ENCODE measurements at places on chromosomes 5 and 9.

GRCh38 chr5:32263684-32264083 lies 49.1 kb downstream of the MTMR12 start:
- no peak for DNase-seq

- DNase-seq: no peak
These were observed 231.3 kb upstream of the SLC30A5 start for GRCh38 chr5:68862560-68862959.

GRCh38 chr5:66892716-66893115 lies 296.5 kb downstream of the MAST4 start:
- DNase-seq: no peak

- no peak for DNase-seq
These were observed 279.0 kb upstream of the TLE4 start for GRCh38 chr9:79292731-79293280.

GRCh38 chr5:170306381-170306831 lies 8.8 kb upstream of the LCP2 start:
- no peak for DNase-seq

- no peak for DNase-seq
These were observed 123.6 kb downstream of the SAXO1 start for GRCh38 chr9:18909140-18910018.

DNA sequence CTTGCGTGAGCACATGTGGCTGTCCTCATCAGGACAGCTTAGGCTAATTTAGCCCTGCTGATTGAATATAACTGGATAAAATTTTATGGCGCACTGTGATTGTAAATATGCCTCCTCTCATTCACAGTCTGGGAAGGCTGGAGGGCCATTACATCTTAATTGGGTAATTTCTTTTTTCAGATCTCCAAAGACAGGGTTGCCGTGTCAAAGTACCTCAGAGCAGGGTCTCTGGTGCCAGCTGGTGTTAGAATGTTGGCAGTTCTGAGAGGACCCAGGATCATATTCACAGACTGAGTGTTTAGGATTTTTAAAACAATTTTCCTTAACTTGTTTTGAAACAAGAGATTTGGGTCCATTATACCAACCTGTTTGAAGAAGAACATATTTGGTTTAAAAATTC lies 455.7 kb upstream of the TLE4 start:
- DNase-seq: no peak

DNA sequence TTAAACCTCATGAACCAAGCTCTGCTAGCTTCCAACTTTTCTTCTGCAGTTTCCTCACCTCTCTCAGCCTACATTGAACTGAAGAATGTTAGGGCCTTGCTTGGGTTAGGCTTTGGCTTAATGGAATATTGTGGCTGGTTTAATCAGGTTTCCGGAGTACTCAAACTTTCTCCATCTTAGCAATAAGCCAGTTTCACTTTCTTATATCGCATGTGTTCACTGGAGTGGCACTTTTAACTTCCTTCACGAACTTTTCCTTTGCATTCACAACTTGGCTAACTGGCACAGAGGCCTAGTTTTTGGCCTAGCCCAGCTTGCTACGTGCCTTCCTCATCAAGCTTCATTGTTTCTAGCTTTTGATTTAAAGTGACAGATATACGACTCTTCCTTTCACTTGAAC lies 81.0 kb upstream of the MAST4 start:
- DNase-seq: no peak

- no peak for DNase-seq
These were observed 2.9 kb downstream of the STK10 start for GRCh38 chr5:172185096-172185461.

DNA sequence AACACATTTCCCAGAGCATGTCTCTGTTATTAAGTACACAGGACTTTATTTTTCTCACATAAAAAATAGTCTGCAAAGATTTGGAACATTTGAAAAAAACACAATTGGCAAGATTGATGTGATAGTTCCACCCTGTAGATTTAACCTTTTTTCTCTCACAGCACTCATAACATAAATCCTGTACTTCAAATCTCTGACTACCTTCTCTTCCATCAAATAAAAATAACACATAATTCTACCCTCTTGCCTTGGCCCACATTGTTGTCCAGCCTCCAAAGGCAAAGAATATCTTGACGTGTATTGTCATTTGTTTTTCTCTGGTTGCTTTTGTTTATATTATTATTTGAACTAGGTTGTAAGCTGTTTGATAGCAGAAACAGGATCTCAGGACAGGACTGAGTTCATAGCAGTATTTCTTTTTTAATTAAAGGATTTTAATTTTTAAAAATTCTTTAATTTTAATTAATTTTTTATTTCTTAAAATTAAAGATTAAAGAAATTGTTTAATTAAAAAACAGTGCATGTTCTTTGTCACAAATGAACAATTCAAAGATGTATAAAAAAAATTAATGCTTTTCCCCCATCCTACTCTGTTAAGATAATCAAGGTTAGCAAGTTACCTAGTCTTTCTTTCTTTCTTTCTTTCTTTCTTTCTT lies 69.1 kb upstream of the PCSK1 start:
- no peak for DNase-seq

GRCh38 chr9:136156209-136157120 lies 37.8 kb upstream of the TMEM250 start:
- no peak for DNase-seq

GRCh38 chr5:10832987-10833386 lies 72.0 kb upstream of the DAP start:
- DNase-seq: no peak

DNA sequence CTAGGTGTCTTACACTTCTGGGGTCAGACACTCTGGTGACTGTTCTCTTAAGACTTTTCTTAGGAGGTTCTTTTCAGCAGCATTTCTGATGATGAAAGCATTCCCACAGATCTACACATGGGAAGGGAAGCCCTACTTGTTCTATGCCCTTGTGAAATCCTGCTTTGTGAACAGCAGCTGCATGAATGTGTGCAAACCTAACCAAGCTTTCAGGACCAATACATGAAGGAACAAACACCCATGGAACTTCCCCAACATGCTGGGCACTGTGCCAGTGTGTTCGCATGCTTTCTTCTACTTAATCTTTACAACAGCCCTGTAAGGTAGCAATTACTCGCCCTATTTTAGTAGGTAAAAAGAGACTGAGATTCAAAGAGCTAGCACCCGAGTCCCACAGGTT lies 439.9 kb upstream of the KLF4 start:
- DNase-seq: no peak

GRCh38 chr5:175590471-175590881 lies 67.4 kb upstream of the HRH2 start:
- peak; percentile 55 for DNase-seq

- DNase-seq: peak; percentile 38
These were observed 57.6 kb downstream of the ANKRD55 start for GRCh38 chr5:56175488-56175887.

GRCh38 chr9:78510035-78510434 lies 213.1 kb downstream of the PSAT1 start:
- no peak for DNase-seq

DNA sequence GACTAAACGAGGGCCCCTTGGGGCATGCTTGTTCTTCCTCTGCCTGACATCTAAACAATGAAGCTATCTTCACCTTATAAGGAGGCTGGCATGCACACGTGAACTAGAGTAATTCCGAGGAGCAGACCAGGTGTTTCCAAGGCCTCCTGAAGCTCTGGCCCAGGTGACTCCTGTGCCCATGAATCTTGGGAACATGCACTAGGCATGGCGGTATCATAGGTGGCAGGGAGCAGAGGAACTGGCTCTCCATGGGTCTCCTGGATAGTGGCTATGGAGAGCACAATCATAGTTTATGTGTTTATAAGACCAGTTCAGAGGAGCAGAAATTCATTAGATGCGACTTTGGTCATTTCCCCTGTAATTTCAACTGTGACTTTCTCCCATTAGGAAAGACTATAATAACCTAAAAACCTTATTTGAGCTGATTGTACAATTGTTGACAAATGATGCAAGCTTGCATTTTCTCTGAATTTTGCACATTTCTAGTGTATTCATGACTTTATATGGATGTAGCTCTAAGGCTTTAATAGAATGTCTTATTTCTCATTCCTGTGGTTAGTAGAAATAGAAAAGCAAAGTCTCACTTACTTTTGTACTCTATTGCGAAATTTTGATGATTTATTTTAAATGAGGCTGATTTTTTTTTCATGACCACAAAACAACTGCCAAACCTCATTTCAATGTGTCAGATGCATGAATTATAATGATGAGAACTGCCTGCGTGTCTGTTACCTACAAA lies 135.3 kb upstream of the RPS23 start:
- peak; percentile 82 for DNase-seq

GRCh38 chr9:125329978-125330377 lies 68.4 kb downstream of the GAPVD1 start:
- no peak for DNase-seq

GRCh38 chr5:18965893-18966292 lies 1022.1 kb downstream of the CDH18 start:
- no peak for DNase-seq

DNA sequence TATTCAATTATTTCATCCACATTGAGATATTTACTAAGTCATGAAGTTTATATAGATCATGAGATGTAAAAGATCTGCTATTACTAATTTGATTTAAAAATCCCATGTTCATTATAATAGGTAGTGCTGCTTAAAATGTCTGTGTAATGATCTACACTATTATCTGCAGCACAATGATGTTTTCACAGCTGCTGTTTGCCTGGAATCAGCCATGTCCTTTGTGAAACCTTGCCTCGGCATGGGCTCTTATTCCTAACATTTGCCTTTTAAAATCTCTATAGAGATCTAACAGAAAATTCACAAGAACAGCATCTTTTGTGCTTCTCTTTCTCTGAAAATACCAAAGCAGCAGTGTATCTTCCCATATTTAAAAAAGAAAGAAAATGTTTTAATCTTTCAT lies 444.6 kb downstream of the PTPRD start:
- no peak for DNase-seq

DNA sequence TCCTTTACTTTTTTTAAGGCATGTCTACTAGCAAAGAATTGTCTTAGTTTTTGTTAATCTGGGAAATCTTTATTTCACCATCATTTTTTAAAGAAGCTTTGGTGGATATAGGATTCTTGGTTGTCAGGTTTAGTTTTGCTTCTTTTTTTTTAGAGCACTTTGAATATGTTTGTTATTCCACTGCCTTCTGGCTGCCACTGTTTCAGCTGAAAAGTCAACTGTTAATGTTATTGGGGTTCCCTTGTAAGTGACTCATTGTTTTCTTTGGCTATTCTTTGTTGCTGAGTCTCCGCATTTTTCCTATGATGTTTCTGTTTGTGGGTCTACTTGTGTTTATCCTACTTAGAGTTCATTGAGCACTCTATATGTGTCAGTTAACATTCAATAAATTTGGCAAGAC lies 44.4 kb downstream of the PHAX start:
- peak; percentile 1 for DNase-seq

DNA sequence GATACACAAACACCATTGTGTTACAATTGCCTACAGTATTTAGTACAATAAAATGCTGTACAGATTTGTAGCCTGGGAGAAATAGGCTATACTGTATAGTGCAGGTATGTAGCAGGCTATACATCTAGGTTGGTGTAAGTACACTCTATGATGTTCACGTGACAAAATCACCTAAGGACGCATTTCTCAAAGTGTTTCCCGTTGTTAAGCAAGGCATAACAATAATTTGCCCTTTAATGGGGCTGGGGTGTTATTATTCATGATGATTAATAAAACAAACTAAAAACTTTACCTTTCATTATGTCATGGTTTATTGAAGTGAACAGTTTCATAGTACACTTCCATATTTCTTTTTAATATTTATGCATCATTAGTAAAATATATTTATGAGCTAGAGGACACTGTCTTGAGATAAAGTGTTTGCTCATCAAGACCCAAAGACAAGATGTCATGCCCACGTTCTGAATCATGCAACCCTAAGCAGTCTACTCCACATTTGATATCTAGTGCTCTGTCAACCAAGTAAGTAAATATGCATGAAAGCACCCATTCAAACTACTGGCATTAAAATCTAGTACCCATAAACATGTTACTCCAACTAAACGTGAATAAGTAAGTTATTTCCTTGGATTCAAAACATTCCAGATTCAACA lies 220.5 kb downstream of the NR2F1-AS1 start:
- DNase-seq: no peak

GRCh38 chr5:120615967-120616645 lies 152.0 kb downstream of the PRR16 start:
- peak; percentile 75 for DNase-seq

DNA sequence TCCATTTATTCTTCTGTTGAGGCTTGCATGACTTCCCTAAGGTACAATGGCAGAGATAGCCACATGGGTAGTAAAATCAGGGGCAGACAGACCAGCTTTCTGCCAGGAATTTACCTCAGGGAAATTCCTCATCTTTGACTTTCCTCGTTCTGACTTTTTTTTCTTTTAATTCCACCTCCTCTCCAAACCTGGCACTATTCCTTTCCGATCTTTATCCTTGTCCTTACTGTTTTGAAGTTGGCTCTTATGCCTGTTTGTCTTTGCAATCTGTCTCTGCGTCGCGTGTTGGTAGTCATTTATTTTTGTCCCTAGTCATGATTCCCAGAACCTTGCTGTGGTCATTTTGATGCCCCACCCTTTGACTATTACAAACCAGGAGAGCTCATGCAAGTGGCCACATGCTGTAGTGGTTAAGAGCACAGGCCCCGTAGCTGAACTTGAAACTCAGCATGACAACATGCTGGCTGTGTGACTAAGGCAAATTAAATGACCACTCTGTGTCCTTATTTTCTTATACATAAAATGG lies 19.0 kb downstream of the TMC1 start:
- DNase-seq: peak; percentile 68

DNA sequence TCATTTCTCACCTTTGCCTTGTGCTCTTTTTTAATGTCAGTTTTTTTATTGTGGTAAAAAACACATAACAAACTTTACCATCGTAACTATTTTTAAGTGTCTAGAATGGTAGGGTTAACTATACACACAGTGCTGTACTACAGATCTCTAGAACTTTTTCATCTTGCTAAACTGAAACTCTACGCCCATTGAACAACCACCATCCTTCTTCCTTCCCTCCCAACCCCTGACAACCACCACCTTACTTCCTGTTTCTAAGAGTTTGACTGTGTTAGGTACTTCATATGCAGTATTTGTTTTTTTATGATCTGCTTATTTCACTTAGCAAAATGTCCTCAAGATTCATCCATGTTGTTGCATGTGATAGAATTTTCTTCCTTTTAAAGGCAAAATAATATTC lies 54.9 kb downstream of the PSAT1 start:
- no peak for DNase-seq

DNA sequence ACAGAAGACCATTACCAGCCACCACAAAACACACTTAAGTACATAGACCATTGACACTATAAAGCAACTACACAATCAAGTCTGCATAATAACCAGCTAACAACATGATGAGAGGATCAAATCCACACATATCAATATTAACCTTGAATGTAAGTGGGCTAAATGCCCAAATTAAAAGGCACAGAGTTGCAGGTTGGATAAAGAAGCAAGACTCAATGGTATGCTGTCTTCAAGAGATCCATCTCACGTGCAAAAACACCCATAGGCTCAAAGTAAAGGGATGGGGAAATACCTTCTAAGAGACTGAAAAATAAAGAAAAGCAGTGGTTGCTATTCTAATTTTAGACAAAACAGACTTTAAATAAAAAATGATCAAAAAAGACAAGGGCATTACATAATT lies 113.6 kb upstream of the CD180 start:
- no peak for DNase-seq

All from HFFc6 (cell line).